NCI-H2171 (cell line): ENCODE measurements at places on chromosomes 11 and 22.

- DNase-seq = no peak
Measured at GRCh38 chr11:111176603-111177002, 68.9 kb upstream of the POU2AF2 start.

DNA sequence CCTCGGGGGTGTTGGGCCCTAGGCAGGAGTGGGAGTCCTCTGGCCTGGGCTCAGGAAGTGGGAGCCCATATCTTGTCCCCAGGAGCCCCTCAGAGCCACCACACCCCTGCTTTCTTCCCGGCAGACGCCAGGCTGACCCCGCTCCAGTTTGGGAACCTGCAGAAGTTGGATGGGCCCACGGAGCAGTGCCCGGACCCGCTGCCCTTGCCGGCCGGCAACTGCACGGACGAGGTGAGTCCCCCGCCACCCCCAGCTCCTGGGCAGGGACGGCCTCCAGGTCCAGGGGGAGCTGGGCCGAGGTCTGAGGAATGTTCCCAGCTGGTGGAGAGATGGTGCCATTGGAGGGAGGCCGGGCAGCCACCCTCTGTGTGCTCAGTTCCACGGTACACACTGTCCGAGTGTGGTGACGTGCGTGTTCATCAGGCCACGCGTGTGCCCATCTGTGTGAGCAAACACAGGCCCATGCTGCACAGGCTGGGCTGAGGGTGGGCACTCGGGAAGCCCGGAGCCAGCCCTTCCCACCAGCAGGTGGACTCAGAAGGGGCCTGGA is 4.8 kb downstream of the MUC5B start:
- no peak for DNase-seq

DNA sequence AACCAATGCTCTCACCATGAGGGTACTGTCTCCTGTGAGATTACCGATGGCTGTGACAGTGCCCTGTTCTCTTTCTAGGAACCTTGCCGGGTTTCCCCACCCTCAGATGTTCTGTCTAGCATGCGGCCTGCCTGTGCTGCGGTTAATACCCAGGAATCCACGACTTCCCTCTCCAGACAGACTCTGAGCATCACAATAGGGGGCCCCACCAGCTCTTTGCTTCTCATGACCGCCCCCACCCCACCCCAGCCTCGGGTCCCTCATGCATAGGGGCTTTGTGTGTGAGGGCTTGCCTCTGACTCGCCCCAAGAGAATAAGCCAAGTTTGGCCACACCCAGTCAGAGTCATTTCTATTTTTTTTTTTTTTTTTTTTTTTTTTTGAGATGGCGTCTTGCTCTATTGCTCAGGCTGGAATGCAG is 10.3 kb downstream of the PARVG start:
- DNase-seq = no peak

GRCh38 chr11:42555190-42555589 is 756.6 kb upstream of the API5 start:
- no peak for DNase-seq

GRCh38 chr11:101867951-101868350 is 46.9 kb upstream of the CEP126 start:
- DNase-seq = no peak

GRCh38 chr22:39773976-39774539 is 119.5 kb downstream of the ENTHD1 start:
- DNase-seq = no peak

GRCh38 chr11:31375879-31376278 is 6.2 kb downstream of the DNAJC24 start:
- DNase-seq = no peak

DNA sequence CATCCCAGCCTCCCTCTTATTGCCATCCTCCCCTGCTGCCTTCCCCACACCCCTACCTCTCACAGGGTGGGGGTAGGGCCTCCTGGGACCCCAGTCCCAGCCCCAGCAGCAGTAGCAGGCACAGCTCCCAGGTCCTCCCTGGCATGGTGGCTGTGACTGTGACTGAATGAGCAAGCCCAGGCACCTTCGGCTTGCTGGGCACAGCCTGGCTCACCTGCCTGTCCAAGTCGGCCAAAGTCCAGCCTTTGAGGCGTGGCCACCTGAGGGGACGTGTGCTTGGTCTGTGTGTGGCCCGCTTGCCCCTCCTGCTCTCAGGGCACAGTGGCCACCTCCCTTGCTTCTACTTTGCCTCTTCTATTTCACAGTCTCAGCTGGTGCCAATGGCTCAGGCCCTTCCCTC is at the start of gene TREH:
Gene TREH, minus strand, starts transcription at position 168 of the 400 bp plus-strand sequence. Its CDS starts 23 bp downstream, at position 145.
- DNase-seq = no peak

- DNase-seq = no peak
Measured at GRCh38 chr22:28581016-28581415, 98.6 kb downstream of the TTC28 start.

- DNase-seq = no peak
Measured at GRCh38 chr11:83124636-83125424, 32.1 kb upstream of the PCF11 start.
